ENCODE measurements at places on chromosomes 5 and 9. TPM values are rescaled to one million over a fixed set of nuclear protein-coding genes. Genes with fewer than 3 reads are reported as not detected.
A peak's percentile ranks its signal among the peaks of the same experiment; 100 is the strongest.

- no peaks in the 10 kb centered on the region for H3K36me3 ChIP-seq
- peaks cover 23% of the 10 kb centered on the region for H3K4me1 ChIP-seq
- peaks cover 43% of the 10 kb centered on the region for H3K27me3 ChIP-seq
- DNase-seq = peak; percentile 91
- H3K4me3 ChIP-seq = peak overlapping the region; percentile 75
These were observed 524 bp downstream of the PRR7 start for GRCh38 chr5:177447066-177447610.

DNA sequence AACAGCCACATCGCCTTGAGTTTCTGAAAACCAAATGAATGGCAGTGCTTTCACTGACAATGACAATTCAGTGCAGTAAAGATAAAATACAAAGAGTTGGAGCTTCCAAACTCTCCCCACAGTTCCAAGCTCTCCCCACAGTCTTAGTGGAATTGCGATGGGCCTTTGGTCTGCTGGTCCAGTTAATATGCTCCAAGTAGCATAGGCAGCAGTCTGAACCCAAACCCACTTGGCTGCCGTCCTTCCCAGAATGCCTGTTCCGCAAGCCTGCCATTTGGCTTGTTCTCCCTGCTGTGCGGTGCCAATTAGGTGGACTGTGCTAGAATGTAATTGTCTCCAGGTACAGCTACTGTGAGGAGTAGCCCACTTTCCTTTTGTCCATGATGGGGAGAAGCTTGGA is 250.1 kb downstream of the GOLPH3 start:
- H3K27ac ChIP-seq = no peak overlapping the region
- H3K27me3 ChIP-seq = no peaks in the 10 kb centered on the region
- H3K4me1 ChIP-seq = no peaks in the 10 kb centered on the region
- H3K36me3 ChIP-seq = no peaks in the 10 kb centered on the region

DNA sequence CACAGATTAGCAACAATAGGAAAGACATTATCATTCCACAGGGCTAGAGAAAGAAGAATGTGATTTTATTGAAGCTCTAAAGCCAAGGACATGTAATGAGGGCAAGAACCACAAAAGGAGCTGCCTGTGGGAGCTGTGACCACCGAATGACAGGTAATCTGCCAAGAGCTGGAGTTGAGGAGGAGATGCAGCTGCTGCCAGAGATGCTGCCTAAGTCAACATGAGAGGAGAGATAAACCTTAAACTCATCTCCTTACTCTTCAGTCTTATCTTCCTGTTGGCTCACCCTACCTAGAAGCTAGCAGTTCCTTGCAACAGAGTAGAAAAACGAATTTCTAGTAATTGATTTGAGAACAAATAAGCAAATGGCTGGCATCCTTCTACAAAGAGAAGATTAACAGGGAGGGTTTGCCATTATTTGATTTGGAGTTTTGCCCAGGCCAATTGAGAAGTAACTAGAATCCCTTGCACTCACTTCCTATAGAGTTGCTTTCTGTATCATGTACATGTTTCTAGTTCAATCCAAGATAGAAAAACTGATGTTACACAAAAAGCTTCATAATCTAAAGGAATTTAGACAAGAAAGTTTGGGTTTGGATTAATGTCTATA is 539.2 kb downstream of the TLE1 start:
- DNase-seq = peak; percentile 8
- H3K4me3 ChIP-seq = no peak overlapping the region
- no peak overlapping the region for H3K27ac ChIP-seq
- no peaks in the 10 kb centered on the region for H3K36me3 ChIP-seq
- H3K27me3 ChIP-seq = no peaks in the 10 kb centered on the region

Gene TMEM171
- 22.2 TPM for total RNA-seq

Gene PLAC8L1
- total RNA-seq = not detected

Gene FGF10
- total RNA-seq = 31.2 TPM

Data from stomach (tissue), 19 donors.